Heart right ventricle (tissue), 16 donors: ENCODE measurements at places on chromosomes 7 and 10.

DNA sequence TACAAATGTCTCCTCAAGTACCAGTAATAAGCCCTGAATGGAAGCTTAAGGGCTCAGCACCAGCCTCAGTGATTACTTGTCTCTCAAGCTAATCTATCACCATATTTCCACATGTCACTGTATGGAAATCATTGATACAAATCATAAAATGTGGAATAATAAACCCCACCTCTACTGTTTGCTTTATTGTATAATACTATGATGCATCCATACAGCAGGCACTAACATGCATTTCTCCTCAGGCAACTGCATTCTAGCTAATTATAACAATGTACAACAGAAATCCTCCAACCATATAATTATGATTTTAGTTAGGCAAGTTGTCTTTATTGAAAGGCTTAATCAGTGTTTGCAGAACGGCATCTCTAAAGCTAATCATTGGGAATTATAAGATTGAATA is 26.2 kb downstream of the CRPPA start:
- no peak for DNase-seq

DNA sequence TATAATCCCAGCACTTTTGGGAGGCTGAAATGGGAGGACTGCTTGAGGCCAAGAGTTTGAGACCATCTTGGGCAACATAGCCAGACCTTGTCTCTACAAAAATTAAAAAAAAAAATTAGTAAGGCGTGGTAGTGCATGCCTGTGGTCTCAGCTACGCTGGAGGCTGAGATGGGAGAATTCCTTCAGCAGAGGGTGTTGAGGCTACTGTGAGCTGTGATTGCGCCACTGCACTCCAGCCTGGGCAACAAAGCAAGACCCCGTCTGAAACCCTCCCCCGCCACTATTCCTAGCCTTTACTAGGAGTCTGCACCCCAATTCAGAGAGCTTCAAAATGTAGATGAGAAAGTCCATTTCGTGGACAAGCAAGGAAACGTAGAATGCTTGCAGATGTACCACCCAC is 95.2 kb downstream of the PRPF18 start:
- no peak for DNase-seq

DNA sequence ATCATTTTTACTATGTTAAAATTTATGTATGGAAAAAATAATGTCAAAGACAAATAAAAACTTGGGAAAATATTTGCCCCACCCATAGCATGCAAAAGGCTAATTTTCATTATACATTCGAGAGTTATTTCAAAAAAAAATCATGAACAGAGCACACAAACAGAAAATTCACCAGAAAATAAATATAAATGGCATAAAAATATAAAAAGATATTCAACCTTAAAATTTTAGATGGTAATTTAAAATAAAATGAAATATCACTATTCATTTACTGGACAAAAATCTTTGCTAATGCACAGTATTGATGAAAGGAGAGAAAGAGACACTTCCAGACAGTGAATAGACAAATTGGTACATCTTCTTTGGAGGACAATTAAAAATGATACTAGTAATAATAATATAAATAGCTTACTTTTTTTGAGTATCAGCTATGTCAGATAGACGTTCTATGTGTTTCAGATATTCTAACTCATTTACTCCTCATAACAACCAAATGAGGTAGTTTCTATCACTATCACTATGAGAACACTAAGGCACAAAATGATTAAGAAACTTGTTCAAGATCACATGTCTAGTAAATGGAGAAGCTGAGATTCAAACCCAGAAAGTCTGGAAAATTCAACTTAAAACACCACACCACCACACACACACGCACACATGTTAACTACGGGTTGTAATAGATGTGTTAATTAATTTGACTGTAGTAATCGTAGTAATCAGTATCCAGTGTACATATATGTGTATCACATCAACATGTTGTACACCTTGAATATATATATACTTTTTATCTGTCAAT is 63.0 kb downstream of the CCDC71L start:
- DNase-seq: no peak

- DNase-seq: no peak
These were observed 15.9 kb upstream of the CFAP46 start for GRCh38 chr10:132957981-132958882.

DNA sequence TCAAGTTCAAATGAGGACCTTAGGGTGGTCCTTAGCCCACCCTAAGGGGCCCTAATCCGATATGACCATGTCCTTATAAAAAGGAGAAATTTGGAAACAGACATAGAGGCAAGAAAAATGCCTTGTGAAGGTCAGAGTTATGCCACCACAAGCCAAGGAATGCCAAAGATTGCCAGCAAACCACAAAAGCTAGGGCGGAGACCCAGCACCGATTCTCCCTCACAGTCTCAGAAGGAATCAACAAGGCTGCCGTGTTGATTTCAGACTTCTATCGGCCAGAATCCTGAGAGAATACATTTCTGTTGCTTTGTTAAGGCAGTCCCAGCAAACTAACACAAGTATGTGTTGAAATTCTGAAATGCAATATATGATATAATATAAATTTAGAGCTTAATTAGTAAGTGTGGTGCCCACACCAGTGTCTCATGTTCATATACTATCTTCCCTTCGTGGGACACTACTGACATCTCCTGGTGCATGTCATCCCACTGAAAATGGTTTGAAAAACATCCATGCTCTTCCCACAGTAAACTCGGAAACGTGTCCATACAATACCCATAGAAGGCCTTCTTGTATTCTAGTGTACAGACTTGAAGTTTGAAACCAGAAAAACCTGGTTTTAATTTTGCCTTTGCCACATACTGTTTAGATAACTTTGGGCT is 349.0 kb downstream of the TNS3 start:
- no peak for DNase-seq

DNA sequence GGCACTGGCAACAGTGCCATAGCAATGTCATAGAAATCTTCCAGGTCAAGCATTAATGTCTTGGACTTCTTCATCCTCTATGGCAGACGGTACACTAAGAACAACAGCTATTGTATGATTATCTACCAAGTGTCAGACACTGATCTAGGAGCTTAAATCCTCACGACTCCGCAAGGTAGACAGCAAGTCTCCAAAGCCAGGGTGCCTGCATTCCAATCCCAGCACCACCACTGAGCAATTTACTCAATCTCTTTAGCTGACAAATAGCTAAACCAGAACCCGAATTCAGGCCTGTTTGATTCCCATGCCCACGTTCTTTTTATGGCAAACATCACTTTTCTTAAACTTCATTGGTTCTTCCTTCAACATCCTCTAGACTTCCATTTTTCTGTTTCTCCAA is 31.8 kb downstream of the DNMBP start:
- DNase-seq: no peak
